ENCODE measurements at places on chromosomes 2 and 18.

DNA sequence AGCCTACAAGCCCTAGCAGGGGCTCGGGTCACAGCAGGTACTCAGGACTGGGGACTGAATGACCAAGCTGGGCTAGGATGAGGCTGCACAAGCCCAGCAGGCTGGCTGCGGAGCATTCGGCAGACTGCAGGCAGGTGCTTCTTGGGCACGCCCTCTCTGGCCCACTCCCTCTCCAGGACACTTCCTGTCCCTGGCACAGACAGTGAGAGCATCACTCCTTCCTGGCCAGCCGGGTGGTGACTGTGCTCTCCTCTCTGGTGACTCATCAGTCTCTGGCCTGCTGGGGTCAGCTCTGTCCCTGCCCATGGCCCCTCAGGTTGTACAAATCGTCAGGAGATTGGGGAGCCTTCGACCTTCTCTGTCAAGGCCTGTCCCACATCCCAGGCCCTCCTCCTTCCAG, 22.5 kb downstream of the C1QL2 start:
- no peak for DNase-seq

GRCh38 chr2:86107031-86107430, 996 bp downstream of the PTCD3 start:
- no peak for DNase-seq

DNA sequence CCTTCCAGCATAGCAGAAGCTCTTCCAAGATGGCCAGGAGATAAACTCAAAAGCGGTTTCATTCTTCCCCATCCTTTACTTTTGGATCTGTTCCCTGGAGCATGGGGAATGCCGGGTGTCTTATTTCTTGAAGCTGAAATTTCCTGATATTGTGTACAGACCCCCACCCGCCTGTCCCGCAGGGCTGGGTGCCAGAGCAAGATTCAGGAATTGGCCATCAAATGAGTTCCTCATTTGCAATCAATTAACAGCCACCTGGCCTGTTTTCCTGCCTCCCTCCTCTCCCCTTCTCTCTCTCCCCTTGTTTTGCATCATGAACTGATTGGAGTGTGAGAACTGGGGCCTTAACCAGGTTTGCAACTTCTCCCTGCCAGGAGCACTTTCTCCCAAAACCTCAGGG, 202.1 kb downstream of the SH3RF3 start:
- DNase-seq, result peak; percentile 76

DNA sequence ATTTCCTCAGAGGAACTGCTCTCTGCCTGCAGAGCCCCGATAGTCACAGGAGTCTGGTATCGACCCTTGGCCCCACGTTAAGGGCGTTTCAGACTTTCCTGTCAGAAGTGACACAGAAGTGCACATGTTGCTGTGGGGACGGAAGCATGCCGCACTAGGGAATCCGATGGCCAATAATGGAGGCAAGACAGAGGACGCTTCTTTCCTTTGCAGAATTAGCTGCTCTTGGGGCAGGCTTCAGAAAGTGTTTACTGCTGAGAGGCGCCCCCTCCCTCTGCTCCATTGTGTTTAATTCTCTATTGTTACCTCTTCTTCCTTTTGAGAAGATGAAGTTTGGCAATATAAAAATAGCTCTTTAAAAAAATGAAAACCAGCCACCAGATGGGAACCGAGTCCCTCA, 118.6 kb upstream of the EML6 start:
- DNase-seq, result no peak

GRCh38 chr2:209368406-209368805, 55.4 kb upstream of the MAP2 start:
- no peak for DNase-seq

DNA sequence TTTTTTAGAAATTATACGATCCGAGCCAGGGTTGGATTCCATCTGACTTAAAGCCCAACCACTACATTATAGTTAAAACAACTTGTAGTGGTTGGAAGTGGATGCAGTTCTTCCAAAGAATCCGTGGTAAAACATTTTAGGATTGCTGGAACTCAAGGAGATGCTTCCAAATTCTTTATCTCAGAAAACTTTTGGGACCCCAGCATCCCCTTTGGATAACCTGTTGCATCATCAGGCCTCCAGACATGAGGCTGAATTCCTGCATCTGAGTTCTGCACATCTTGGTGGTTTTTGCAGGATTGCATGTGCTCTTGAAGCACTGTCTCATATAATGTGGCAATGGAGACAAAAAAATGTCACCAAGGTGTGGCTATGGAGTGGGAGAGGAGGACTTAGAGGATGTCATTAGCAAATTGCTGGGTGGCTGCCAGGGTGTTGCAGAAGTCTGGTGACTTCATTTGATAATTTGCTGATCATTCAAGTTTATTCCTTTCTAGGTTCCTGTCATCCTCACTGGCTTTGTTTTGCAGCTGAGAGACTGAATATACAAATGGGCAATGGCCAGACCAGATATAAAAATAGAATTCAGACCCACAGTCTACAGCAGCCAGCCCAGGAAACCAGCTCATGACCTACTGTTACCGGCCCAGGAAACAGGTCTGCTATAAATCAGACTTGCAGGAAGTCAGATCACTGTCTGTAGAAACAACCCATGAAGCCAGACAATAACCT, 207.7 kb downstream of the BCL2 start:
- no peak for DNase-seq

- peak; percentile 84 for DNase-seq
Measured at GRCh38 chr2:128444121-128444771, 125.6 kb upstream of the HS6ST1 start.

GRCh38 chr2:11824901-11825828, 78.7 kb downstream of the LPIN1 start:
- DNase-seq, result no peak

DNA sequence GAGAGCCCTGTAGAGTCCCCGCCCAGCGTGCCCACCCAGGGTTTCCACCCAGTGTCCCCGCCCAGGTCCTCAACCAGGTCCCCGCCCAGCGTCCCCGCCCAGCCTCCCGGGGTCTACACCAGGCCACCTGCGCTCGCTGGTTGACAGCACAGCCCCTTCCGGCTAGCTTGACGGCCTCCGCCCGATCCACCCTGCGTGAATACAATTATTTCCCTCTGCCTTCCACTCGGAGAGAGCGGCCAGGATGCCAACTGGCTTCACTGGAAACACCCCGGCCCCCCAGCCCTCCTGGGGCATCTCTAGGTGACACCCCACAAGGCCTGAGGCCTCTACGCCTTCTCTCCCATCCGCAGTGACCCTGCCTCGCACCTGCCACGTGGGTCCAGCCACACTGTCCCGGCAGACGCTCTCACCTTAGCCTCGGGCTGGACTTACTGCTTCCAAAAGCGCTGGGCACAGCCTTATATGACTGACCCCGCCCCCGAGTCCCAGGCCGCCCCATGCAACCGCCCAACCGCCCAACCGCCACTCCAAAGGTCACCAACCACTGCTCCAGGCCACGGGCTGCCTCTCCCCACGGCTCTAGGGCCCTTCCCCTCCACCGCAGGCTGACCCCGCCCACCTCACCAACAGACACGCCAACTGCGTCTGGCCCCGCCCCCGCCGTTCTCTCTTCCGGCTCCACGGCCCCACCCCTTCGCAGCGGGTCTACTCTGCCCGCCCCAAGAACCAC, 188.1 kb downstream of the LAMA1 start:
- DNase-seq, result no peak

DNA sequence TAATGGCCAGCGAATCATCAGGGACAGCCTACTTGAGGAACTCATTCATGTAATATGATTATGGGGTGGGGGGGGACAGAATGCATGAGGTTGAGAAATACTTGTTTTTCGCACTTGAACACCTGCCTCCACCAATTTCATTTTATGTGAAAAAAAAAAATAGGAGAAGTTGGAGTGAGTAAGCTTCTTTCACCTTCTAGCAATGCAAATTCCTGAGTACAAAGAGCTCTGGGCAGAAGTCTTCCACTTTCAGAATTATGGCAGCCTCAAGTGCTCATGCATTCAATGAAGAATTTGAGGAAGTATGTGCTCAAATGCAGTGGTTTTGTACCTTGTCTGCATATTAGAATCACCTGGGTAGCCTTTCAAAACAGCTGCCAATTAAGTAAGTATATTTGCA, 40.1 kb upstream of the GPD2 start:
- DNase-seq, result no peak

- DNase-seq, result no peak
Measured at GRCh38 chr2:18412980-18413675, 147.3 kb downstream of the RDH14 start.

- DNase-seq, result no peak
Measured at GRCh38 chr2:215338883-215339679, 27.2 kb downstream of the ATIC start.

- DNase-seq, result peak; percentile 82
Measured at GRCh38 chr2:85420536-85421259, 2.2 kb downstream of the SH2D6 start.

GRCh38 chr2:118077636-118078247, 10.5 kb upstream of the INSIG2 start:
- no peak for DNase-seq

- DNase-seq, result no peak
Measured at GRCh38 chr2:71129114-71129901, 721 bp downstream of the MCEE start.

- no peak for DNase-seq
Measured at GRCh38 chr2:20040489-20041172, 10.8 kb downstream of the LAPTM4A start.

- DNase-seq, result no peak
Measured at GRCh38 chr18:33616556-33616955, 38.5 kb downstream of the ASXL3 start.

- no peak for DNase-seq
Measured at GRCh38 chr2:174072069-174072468, 106.9 kb upstream of the SP3 start.

GRCh38 chr2:181812106-181812743, 79.3 kb upstream of the ITPRID2 start:
- DNase-seq, result no peak

DNA sequence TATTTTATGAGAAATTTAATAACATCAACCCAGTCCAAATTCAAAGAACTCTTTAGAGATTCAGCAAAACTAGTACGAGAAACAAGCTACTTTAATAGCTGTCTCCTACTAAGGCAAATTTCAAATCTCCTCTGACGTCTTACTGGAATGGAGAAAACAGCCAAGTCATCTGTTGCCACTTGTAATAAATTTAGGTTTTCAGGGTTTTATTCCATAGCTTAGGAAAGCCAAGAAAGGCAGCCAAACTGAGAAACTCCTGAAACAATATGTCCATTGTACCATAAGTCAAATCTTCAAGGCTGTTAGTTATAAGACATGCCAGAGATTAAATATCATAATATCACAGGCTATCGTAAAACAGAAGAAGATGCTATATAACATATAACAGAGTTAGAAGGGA, 524.6 kb upstream of the SETBP1 start:
- no peak for DNase-seq

DNA sequence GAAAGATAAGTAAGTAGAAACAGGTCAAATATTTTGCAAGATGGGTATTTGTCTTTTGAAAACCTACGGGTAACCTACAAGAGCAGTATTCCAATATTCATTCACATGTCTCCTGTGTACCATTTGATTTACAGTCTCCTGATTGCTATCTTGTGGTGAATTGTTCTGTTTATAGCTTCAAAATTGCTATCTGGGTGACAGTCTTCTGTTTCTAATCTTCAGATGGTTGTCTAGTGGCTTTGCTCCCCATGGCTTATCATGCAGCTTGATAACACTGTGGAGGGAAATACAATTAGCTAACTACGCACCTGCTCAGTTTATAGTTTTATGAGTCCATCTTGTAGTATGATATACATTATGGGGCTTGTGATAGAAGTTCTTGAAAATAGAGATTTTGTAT, 816.8 kb downstream of the CPS1 start:
- no peak for DNase-seq

DNA sequence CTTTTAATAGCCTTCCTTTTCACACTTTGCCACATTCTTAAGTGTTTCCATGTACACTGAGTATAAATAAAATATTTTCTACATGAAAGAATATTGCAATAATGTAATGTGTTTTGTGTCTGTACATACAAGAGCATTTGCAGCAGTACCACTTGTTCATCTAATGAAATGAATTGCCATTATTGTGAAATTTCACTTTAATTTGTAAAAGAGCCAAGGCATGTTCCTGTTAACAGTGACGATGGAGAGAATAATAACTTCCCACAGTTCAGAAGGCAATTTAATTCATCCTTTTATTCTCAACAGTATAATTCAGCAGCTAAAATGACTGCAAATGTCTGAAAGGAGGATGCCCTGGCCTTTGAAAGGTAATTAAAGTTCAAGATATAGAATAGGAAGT, 853.9 kb downstream of the LRRTM4 start:
- no peak for DNase-seq

DNA sequence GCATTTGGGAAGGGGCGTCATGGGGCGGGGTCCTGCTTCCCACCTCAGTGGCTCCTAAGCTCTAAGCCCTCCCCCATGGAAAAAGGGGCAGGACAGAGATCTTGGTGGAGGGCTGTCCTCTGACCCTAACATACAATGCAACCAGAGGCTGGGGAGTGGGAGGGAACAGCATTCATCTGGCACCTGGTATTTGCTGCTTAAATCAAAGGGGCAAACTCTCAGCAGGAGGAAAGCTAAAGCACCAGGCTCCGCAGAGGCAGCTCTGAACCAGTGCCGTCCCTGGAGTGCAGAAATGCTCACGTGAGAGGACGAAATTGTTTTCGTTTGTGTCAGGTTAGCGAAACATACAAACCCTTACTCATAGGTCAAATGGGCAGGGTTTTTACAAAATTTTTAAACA, 92.7 kb upstream of the PXDN start:
- no peak for DNase-seq

DNA sequence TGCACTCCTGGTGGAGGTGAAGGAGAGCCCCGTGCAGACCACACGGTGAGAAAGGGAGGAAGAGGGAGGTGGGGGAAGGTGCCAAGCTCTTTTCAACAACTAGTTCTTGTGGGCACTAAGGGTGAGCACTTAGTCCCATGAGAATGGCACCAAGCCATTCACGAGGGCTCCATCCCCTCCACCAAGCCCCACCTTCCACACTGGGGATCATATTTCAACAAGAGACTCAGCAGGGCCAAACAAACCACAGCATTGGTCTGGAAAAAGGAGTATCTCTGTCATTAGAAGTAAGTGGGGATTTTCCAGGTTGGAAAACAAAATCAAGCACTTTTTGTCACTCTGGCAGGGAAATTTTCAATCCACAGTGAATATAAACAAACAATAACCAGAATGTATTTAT, 38.4 kb downstream of the ZAP70 start:
- DNase-seq, result no peak

DNA sequence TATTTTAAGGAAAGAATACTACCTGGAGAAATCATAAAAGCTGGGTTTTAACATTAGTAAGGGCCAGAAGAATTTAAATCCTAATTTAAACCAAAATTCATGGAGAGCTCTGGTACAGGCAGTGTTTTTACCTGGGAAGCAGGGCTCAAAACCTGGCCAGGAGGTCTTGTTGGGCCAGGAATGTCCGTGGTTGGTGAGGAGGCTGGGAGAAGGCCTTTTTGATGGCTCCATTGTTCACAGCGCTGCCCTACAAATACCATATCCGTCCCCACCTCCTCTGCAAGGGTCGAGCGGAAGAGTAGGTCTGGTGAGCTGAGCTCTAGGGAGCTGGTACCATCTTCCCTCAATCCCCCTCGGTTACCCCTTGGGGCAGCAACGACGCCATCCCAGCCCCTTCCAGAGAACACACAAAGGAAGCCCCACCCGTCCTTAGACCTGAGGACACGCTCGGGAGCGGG, 10.9 kb upstream of the HOXD1 start:
- no peak for DNase-seq

- no peak for DNase-seq
Measured at GRCh38 chr2:16522031-16522831, 143.4 kb downstream of the CYRIA start.

- no peak for DNase-seq
Measured at GRCh38 chr2:208320686-208321085, 54.6 kb downstream of the PIKFYVE start.

- DNase-seq, result no peak
Measured at GRCh38 chr2:45586600-45586999, 24.5 kb downstream of the SRBD1 start.

GRCh38 chr2:62152000-62152399, 43.9 kb upstream of the B3GNT2 start:
- no peak for DNase-seq
